ENCODE measurements at places on chromosomes 7 and 10. TPM values are rescaled to one million over a fixed set of nuclear protein-coding genes. Genes with fewer than 3 reads are reported as not detected.

GRCh38 chr10:29012926-29013554 lies 275.8 kb upstream of the LYZL1 start:
- H3K27me3 ChIP-seq, result no peaks in the 10 kb centered on the region
- H3K4me3 ChIP-seq, result no peak overlapping the region
- no peaks in the 10 kb centered on the region for H3K4me1 ChIP-seq
- no peak for DNase-seq
- H3K27ac ChIP-seq, result no peak overlapping the region
- no peaks in the 10 kb centered on the region for H3K36me3 ChIP-seq

- peaks cover 17% of the 10 kb centered on the region for H3K27me3 ChIP-seq
- no peaks in the 10 kb centered on the region for H3K36me3 ChIP-seq
- DNase-seq, result no peak
- H3K4me1 ChIP-seq, result no peaks in the 10 kb centered on the region
Measured at GRCh38 chr10:91758303-91759146, 39.7 kb upstream of the TNKS2 start.

DNA sequence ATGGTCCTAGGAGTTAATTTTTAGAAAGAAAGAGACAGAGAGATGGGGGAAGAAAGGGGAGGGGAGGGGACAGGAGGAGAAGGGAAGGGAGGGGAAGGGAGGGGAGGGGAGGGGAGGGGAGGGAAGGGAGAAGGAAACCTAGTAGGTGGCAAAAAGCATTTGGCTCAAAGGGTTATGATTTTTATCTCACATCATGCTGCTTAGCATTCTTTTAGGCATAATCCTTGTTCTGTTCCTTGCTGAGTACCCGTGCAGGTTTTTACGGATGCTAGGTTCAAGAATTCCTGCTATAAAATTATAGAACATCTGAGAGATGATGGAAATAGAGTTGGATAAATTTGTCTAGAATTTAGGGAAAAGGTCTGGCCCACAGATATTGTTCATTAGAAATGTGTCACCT lies 132.4 kb upstream of the PRSS1 start:
- no peak for DNase-seq
- no peak overlapping the region for H3K27ac ChIP-seq
- no peaks in the 10 kb centered on the region for H3K36me3 ChIP-seq
- no peaks in the 10 kb centered on the region for H3K4me1 ChIP-seq
- H3K4me3 ChIP-seq, result no peak overlapping the region

DNA sequence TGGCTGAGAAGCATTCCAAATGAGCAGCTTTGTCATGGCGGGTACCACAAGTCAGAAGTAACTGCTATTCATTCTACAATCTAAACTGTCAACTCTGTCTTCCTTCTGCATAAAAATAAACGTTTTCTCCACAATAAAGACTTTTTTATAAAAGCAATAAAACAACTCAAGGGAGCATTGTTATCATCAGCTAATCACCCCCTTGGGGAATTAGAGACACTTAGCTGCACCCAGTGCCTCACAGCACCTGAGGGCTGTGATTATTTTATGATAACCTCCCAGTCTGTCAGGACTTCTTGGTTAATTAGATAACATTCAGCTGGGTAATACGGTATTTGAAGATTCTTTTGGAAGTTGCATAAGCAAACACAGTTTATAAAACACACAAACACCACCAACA lies 155.6 kb downstream of the PPP1R3A start:
- H3K36me3 ChIP-seq, result no peaks in the 10 kb centered on the region
- H3K27ac ChIP-seq, result no peak overlapping the region
- no peaks in the 10 kb centered on the region for H3K27me3 ChIP-seq
- H3K4me1 ChIP-seq, result no peaks in the 10 kb centered on the region
- H3K4me3 ChIP-seq, result no peak overlapping the region

GRCh38 chr10:18216482-18216881 lies 76.3 kb downstream of the CACNB2 start:
- no peaks in the 10 kb centered on the region for H3K4me1 ChIP-seq
- H3K4me3 ChIP-seq, result no peak overlapping the region
- DNase-seq, result no peak

- H3K4me1 ChIP-seq, result peaks cover 22% of the 10 kb centered on the region
- DNase-seq, result no peak
- no peaks in the 10 kb centered on the region for H3K36me3 ChIP-seq
- H3K27me3 ChIP-seq, result no peaks in the 10 kb centered on the region
Measured at GRCh38 chr10:60009710-60010383, 103.5 kb upstream of the CCDC6 start.

DNA sequence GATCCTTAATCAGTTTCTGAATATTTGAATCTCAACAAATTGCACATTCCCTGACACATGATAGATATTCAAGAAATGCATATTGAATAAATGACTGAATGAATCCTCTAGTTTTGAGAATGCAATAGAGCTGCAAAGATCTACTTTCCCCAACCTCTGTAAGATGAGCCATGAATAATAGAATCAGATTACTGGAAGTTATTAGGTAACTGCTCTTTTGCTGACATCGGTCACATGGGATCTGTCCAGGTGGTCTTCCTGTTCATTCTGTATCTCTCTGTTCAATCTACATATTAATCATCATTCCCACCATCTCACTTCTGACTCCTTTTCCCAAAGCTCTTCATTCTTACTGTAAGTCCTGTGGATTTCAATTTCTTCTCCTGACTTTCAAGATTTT lies 638.7 kb downstream of the SORCS1 start:
- no peaks in the 10 kb centered on the region for H3K27me3 ChIP-seq
- DNase-seq, result no peak
- peaks cover 7% of the 10 kb centered on the region for H3K4me1 ChIP-seq
- H3K4me3 ChIP-seq, result no peak overlapping the region

- no peak overlapping the region for H3K4me3 ChIP-seq
- peak; percentile 53 for DNase-seq
- H3K27ac ChIP-seq, result no peak overlapping the region
- peaks cover 64% of the 10 kb centered on the region for H3K4me1 ChIP-seq
- no peaks in the 10 kb centered on the region for H3K27me3 ChIP-seq
- no peaks in the 10 kb centered on the region for H3K36me3 ChIP-seq
Measured at GRCh38 chr7:51069411-51070083, 247.1 kb downstream of the COBL start.

- no peaks in the 10 kb centered on the region for H3K4me1 ChIP-seq
- no peak overlapping the region for H3K4me3 ChIP-seq
- no peak for DNase-seq
- no peak overlapping the region for H3K27ac ChIP-seq
- no peaks in the 10 kb centered on the region for H3K36me3 ChIP-seq
- no peaks in the 10 kb centered on the region for H3K27me3 ChIP-seq
Measured at GRCh38 chr10:86793696-86794095, 37.3 kb downstream of the BMPR1A start.

DNA sequence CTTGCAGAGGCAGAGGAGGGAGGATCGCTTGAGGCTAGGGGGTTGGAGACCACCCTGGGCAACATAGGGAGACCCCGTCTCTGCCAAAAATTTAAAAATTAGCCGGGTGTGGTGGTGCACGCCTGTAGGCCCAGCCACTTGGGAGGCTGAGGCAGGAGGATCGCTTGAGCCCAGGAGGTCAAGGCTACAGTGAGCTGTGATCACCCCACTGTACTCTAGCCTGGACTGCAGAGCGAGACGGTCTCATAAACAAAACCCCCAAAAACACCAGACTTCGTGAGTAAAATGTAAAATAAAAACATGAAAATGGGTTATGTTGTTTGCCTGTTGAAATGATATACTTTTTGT lies 699 bp downstream of the LHPP start:
- H3K4me3 ChIP-seq, result peak overlapping the region; percentile 71
- no peak overlapping the region for H3K27ac ChIP-seq
- DNase-seq, result no peak
- no peaks in the 10 kb centered on the region for H3K27me3 ChIP-seq
- peaks cover 34% of the 10 kb centered on the region for H3K4me1 ChIP-seq

DNA sequence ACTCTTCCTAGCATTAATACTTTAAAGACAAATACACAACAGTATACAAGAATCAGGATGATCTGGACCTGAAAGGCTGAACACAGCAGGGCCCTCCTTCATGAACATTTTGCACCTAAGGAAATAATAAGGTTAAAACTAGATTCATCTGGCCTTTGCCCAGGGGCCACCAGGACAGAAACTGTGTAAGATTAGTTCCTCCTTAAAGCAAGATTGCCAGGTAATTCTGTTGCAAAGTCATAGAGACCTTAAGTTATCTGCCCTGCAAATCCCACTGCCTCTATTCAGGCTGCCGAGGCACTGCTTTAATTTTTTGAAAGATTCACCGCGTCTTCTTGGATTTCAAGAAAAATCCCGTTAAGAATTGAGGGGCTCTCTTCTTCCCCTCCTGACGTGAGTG lies 1.6 kb upstream of the KIAA1217 start:
- H3K4me1 ChIP-seq, result peaks cover 29% of the 10 kb centered on the region
- no peaks in the 10 kb centered on the region for H3K27me3 ChIP-seq
- peak; percentile 7 for DNase-seq

DNA sequence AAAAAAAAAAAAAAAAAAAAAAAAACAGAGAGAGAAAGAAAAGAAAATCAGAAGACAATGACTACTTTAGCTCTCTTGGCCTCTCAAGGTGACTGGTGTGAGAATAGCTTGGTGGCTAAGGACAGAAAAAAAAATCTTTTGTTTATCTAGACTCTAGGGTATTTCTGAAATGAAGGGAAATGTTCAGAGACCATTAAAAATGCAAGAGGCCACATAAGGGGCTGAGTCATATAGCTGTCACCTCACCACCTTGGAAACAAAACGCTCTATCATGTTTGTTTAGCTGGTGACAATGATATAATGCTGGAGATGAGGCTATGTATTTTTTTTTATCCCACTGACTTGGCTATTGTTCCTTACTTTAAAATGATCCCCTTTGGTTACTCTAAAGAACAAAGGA lies 287.0 kb upstream of the CDC14C start:
- H3K4me3 ChIP-seq, result no peak overlapping the region
- no peaks in the 10 kb centered on the region for H3K36me3 ChIP-seq
- H3K27ac ChIP-seq, result no peak overlapping the region
- no peaks in the 10 kb centered on the region for H3K27me3 ChIP-seq

GRCh38 chr10:97713339-97713825 lies at the start of gene MARVELD1:
Gene MARVELD1, plus strand, starts transcription at chr10:97713730. Its CDS starts 147 bp downstream, at chr10:97713877.
- no peaks in the 10 kb centered on the region for H3K27me3 ChIP-seq
- H3K4me3 ChIP-seq, result peak within 1 kb of the TSS; percentile 76
- H3K27ac ChIP-seq, result peak within 1 kb of the TSS; percentile 74

GRCh38 chr10:42776681-42777080 lies 5.9 kb upstream of the BMS1 start:
- H3K36me3 ChIP-seq, result peaks cover 8% of the 10 kb centered on the region
- no peak overlapping the region for H3K27ac ChIP-seq
- H3K27me3 ChIP-seq, result peaks cover 31% of the 10 kb centered on the region
- DNase-seq, result no peak
- H3K4me3 ChIP-seq, result no peak overlapping the region

DNA sequence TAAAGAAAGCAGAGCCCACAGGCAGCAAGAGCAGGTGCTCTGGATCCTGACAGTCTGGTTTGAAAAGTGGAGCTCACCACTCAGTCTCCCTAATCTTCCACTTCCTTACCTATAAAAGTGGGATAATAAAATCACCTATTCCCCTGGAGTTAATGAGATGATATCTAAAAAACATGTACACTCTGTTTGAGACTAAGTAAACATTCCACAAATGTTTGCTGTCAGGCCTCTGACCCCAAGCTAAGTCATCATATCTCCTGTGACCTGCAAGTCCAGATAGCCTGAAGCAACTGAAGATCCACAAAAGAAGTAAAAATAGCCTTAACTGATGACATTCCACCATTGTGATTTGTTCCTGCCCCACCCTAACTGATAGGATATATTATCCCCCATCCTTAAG lies 1324.5 kb downstream of the XPNPEP1 start:
- peak overlapping the region; percentile 37 for H3K4me3 ChIP-seq
- no peaks in the 10 kb centered on the region for H3K27me3 ChIP-seq
- H3K4me1 ChIP-seq, result no peaks in the 10 kb centered on the region
- no peaks in the 10 kb centered on the region for H3K36me3 ChIP-seq

GRCh38 chr7:6530626-6531491 lies 20.4 kb downstream of the GRID2IP start:
- H3K27me3 ChIP-seq, result peaks cover 100% of the 10 kb centered on the region
- no peak overlapping the region for H3K27ac ChIP-seq
- peaks cover 13% of the 10 kb centered on the region for H3K36me3 ChIP-seq

GRCh38 chr10:67725567-67725966 lies 29.6 kb upstream of the CTNNA3 start:
- H3K4me1 ChIP-seq, result no peaks in the 10 kb centered on the region
- H3K27ac ChIP-seq, result no peak overlapping the region
- no peak overlapping the region for H3K4me3 ChIP-seq
- H3K27me3 ChIP-seq, result peaks cover 21% of the 10 kb centered on the region
- H3K36me3 ChIP-seq, result no peaks in the 10 kb centered on the region

DNA sequence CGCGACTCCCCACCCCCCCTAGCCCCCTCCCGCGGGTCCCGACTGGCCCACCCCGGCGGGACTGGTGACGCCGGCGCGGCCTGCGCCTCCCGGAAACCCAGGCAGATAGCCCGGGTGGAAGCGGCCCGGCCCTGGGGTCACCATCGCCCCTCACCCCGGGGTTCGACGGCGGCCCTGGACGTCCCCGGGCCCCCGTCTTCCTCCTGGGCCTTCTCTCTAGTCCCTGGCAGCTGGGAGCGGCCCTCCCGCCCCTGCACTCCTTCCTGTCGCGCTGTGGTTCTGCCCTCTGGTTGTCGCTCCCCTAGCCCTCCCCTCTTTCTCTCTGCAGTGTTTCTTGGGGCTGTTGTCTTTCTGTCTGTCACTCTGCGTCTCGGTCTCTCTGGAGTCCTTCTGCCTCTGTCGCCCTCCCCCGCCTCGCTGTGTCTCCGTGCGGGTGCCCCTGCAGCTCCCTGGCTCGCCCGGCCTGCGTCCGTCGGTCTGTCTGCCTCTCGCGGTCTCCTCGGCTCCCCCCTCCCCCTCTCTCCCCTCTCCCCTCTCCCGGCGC lies 90.5 kb upstream of the PAX2 start:
- no peak for DNase-seq
- peak overlapping the region; percentile 59 for H3K4me3 ChIP-seq
- no peak overlapping the region for H3K27ac ChIP-seq
- no peaks in the 10 kb centered on the region for H3K36me3 ChIP-seq

DNA sequence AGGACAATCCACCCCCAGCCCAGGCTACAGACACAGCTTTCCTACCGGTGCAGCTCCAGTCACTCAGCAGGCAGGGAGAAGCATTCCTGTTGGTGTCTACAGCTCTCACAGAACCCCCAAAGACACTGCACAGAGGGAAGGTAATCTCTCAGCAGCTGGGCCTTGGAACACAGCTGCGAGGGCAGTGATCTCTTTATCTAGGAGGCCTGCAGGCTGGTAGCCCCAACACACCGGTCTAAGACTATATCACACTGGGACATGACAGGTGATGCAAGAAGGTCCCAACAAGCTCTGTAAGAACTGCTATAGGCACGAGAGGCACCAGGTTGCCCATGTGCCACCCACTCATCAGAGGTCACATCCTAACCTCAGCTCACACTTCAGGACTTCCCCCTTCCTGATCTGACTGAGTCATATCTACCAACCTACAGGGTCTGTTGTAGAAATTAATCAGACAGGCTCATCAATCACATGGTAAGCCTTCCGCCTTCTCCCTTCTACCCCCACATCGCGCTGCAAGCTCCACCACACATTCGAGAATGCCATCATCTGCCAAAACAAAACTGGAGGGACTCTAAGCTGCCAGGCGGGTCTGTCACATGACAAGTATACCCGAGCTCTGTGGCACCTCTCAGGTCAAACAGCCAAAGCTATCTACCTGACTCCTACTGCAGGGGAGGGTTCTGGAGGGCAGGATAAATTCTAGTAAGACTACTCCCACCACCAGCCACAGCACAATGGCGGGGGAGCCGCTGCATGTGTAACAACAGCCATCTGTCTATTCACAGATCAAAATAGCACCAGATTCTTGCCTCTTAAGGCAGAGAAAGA lies 26.1 kb downstream of the FAM53B start:
- peaks cover 6% of the 10 kb centered on the region for H3K36me3 ChIP-seq
- peaks cover 32% of the 10 kb centered on the region for H3K4me1 ChIP-seq

PPP1R3C gene
- 5.5 TPM for total RNA-seq

CDHR1 gene
- not detected for total RNA-seq

JAKMIP3 gene
- total RNA-seq, result 0.05 TPM

ADCY1 gene
- total RNA-seq, result 8.8 TPM

EVX1 gene
- not detected for total RNA-seq

ZNF138 gene
- 6.5 TPM for total RNA-seq

SLIT1 gene
- not detected for total RNA-seq

RBM20 gene
- not detected for total RNA-seq

All from Calu3 (cell line).